M059J (cell line): ENCODE measurements at places on chromosomes 12 and 14. TPM values are rescaled to one million over a fixed set of nuclear protein-coding genes. Genes with fewer than 3 reads are reported as not detected.

The RERG gene
- total RNA-seq, result 1.4 TPM in 1 of 2 replicates, not detected in the other

The GLIPR1L1 gene
- total RNA-seq, result not detected in 2 replicates

The ADCK1 gene
- total RNA-seq, result 4.9 and 5.4 TPM in 2 replicates

The LIN7A gene
- 1.3 and 1.9 TPM in 2 replicates for total RNA-seq

The EFS gene
- 0.12 and 0.64 TPM in 2 replicates for total RNA-seq
